ENCODE measurements at places on chromosomes 5 and 9. TPM values are rescaled to one million over a fixed set of nuclear protein-coding genes. Genes with fewer than 3 reads are reported as not detected.

Gene EGFLAM
- polyA plus RNA-seq, result 7.2 TPM

Gene N4BP3
- 5.8 TPM for polyA plus RNA-seq

Gene MCTP1
- 6.8 TPM for polyA plus RNA-seq

Gene CORO2A
- 2.2 TPM for polyA plus RNA-seq

Gene ADAMTS16
- 68.6 TPM for polyA plus RNA-seq

Gene GHR
- polyA plus RNA-seq, result 17.3 TPM

Gene CD14
- 6.0 TPM for polyA plus RNA-seq

Gene RNF183
- polyA plus RNA-seq, result 6.6 TPM

Gene CD74
- polyA plus RNA-seq, result 226 TPM

Gene CTSV
- polyA plus RNA-seq, result 25.9 TPM

Gene SPINK13
- 0.23 TPM for polyA plus RNA-seq

Gene PCDHA1
- not detected for polyA plus RNA-seq

Gene NMUR2
- polyA plus RNA-seq, result 0.14 TPM

Gene PAPPA
- polyA plus RNA-seq, result 3.4 TPM
